Caudate nucleus (tissue), 63 donors: ENCODE measurements at places on chromosomes 16 and 17.

- no peak for DNase-seq
Observed at GRCh38 chr16:28898266-28898665, 20.0 kb downstream of the ATP2A1 start.

GRCh38 chr17:19363460-19364035, 1.0 kb upstream of the B9D1 start:
- no peak for DNase-seq

DNA sequence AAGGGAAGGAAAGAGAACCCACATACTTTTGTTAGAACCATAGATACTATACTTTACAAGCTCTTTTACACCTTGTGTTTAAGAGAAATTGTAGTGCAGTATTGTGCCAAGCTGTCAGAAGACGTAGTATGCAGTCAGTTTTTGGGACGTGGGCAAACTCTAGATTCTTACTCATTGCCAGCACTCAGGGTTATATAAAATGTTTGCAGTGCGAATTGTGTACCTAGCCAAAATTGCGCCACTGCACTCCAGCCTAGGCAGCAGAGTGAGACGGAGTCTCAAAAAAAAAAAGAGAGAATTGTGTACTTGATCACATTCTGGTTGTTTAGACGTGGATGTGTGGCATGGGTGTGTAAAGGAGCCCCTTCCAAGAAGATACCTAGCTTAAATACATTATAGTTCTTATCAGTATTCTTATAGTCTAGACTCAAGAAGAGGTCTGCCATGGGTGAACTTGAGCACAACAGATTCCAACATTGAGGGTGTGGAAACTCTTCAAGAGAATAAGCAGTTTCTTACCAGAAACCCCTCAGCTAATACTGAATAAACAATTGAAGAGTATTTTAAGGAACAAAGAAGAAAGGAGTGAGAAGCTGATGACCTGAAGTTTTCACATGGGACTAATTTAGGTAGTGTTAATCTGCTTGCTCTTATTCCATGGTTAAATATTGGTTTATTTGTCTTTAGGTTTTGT, 27.4 kb upstream of the MRC2 start:
- no peak for DNase-seq

GRCh38 chr16:70695331-70696070, 9.6 kb upstream of the MTSS2 start:
- DNase-seq, result no peak

- no peak for DNase-seq
Observed at GRCh38 chr16:10858203-10858602, 18.8 kb upstream of the CIITA start.

DNA sequence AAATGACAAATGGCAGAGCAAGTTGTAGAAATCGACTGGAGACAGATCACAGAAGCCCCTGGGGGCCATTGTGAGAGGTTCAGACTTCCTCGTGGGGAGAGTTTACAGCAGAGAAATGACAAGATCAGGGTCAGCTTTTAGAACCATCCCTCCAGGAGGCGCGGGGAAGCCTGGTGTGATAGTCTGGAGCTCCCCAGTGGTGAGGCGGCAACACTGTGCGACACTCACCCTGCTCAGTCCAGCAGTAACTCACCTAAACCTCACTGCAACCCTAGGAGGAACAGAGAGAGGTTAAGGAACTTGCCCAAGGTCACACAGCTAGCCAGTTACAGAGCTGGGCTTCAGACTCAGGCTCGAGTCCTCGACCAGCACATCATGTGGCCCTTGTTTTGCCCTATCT, 123.4 kb upstream of the IRX3 start:
- DNase-seq, result no peak

DNA sequence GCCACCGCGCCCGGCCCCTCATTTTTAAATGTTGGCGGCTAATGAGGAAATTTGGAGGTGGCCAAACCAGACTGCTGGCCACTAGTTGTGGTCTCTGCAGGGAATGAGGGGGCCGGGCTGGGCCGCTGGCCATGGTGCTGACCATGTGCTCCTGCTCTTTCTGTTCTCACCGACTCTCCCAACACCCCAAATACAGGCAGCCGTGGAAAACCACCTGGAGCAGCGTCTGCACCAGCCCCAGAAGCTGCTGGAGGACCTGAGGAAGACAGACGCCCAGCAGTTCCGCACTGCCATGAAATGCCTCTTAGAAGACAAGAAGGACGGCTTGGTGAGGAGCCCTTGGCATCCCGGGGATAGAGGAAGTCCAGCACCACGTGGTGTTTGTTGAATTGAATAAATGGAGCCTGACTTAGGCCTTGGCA, 21.3 kb downstream of the OTOA start:
- DNase-seq, result no peak

GRCh38 chr17:5516060-5516792, 29.9 kb downstream of the MIS12 start:
- DNase-seq, result no peak

GRCh38 chr16:87424266-87424665, 32.1 kb downstream of the MAP1LC3B start:
- no peak for DNase-seq

GRCh38 chr16:87016046-87017035, 300.9 kb downstream of the C16orf95 start:
- no peak for DNase-seq

GRCh38 chr17:82876149-82876548, 36.3 kb upstream of the ZNF750 start:
- no peak for DNase-seq

- DNase-seq, result no peak
Observed at GRCh38 chr16:15523939-15524338, 89.6 kb downstream of the BMERB1 start.

- DNase-seq, result no peak
Observed at GRCh38 chr17:2263183-2264066, 40.2 kb downstream of the SMG6 start.

DNA sequence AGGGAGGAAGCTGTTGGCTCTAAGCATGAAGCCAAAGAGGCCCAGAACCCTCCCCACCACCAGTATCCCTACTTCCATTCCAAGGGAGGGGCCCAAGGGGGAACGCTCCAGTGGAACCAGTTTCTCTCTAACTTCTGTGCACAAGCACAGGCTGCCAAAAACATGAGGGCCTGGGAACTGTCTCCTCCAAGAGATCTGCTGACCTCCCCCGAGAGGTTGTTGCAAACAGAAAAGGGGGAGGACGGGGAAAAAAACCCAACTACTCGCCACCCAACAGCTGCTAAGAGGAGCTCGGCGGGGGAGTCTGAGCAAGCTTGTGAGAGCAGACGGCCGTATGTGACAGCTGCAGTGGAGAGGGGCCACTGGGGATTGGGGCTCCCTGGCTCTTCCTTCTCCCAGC, 15.7 kb upstream of the SLC35B1 start:
- no peak for DNase-seq
